ENCODE measurements at places on chromosomes 5 and 9. TPM values are rescaled to one million over a fixed set of nuclear protein-coding genes. Genes with fewer than 3 reads are reported as not detected.
A peak's percentile ranks its signal among the peaks of the same experiment; 100 is the strongest.

DNA sequence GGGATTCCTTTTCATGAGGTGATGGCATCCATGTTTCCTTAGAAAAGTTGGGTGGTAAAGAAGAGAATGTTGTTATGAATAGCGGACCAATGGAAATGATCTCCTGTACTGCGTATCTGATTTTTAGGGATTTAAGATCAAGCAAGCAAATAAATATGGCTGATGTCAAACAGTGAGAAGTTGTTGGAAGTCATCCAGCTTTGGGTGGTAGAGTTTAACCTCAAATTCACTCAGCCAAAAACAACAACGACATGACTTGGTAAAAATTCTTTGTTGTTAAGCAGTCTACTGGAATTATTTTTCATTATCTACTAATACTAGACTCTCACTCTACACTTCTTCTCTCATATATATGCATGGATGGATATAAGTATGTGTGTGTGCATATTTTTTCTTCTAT is 426.5 kb downstream of the CTNND2 start:
- no peak overlapping the region for H3K4me3 ChIP-seq
- no peaks in the 10 kb centered on the region for H3K27me3 ChIP-seq
- no peak for DNase-seq
- H3K36me3 ChIP-seq, result no peaks in the 10 kb centered on the region

- no peak overlapping the region for H3K27ac ChIP-seq
- no peaks in the 10 kb centered on the region for H3K27me3 ChIP-seq
- DNase-seq, result no peak
These were observed 42.5 kb upstream of the ZFR start for GRCh38 chr5:32487008-32487407.

Gene CDKN2B-AS1
- total RNA-seq, result 0.82 TPM

Gene MARVELD2
- total RNA-seq, result 41.2 TPM

- H3K27me3 ChIP-seq, result no peaks in the 10 kb centered on the region
- DNase-seq, result peak; percentile 97
- no peaks in the 10 kb centered on the region for H3K36me3 ChIP-seq
These were observed 36.8 kb upstream of the SSBP2 start for GRCh38 chr5:81787474-81788242.

- DNase-seq, result no peak
- no peaks in the 10 kb centered on the region for H3K27me3 ChIP-seq
- peaks cover 19% of the 10 kb centered on the region for H3K36me3 ChIP-seq
- H3K4me1 ChIP-seq, result peaks cover 7% of the 10 kb centered on the region
- H3K4me3 ChIP-seq, result no peak overlapping the region
These were observed 19.5 kb upstream of the TTC33 start for GRCh38 chr5:40775085-40775845.

Gene RNF180
- total RNA-seq, result 23.0 TPM

GRCh38 chr5:115424030-115424429 is 120.5 kb downstream of the FEM1C start:
- no peaks in the 10 kb centered on the region for H3K27me3 ChIP-seq
- H3K4me1 ChIP-seq, result no peaks in the 10 kb centered on the region
- DNase-seq, result no peak
- H3K27ac ChIP-seq, result no peak overlapping the region

GRCh38 chr5:154482528-154483449 is 4.8 kb upstream of the HAND1 start:
- DNase-seq, result no peak
- no peak overlapping the region for H3K4me3 ChIP-seq
- H3K27me3 ChIP-seq, result peaks cover 92% of the 10 kb centered on the region
- H3K27ac ChIP-seq, result no peak overlapping the region
- no peaks in the 10 kb centered on the region for H3K4me1 ChIP-seq

DNA sequence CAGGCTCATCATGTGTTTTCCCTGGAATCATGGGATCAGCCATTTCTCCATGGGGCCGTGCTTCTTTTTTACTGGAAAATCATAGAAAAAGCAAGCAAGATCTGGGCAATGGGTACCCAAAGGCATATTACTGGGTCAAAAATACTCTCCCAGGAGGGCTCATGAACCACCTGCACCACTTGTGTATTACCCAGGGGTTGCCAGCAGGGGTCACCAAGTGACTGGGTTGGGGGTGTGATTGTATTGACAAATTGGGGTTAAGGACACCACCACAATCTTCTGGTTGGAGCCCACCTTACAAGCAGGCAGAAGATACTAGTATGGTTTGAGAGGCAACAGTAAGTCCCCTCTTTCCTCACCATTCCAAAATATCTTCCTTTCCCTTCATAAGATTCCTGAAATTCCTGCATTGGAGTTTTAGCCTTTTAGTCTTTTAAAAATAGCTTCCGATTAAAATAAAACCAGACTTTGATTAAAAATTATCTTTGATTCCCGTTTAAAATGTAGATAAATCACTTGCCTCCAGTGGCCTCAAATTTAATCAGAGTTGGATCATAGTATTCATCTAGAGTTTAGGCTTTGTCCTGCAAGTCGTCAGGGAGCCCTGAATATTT is 603.3 kb downstream of the KIF4B start:
- H3K27ac ChIP-seq, result no peak overlapping the region
- H3K36me3 ChIP-seq, result no peaks in the 10 kb centered on the region

GRCh38 chr5:149383399-149383798 is 4.3 kb upstream of the IL17B start:
- H3K4me3 ChIP-seq, result no peak overlapping the region
- DNase-seq, result peak; percentile 85
- H3K27ac ChIP-seq, result peak overlapping the region; percentile 51
- H3K27me3 ChIP-seq, result no peaks in the 10 kb centered on the region

Gene IFNA13
- total RNA-seq, result not detected

DNA sequence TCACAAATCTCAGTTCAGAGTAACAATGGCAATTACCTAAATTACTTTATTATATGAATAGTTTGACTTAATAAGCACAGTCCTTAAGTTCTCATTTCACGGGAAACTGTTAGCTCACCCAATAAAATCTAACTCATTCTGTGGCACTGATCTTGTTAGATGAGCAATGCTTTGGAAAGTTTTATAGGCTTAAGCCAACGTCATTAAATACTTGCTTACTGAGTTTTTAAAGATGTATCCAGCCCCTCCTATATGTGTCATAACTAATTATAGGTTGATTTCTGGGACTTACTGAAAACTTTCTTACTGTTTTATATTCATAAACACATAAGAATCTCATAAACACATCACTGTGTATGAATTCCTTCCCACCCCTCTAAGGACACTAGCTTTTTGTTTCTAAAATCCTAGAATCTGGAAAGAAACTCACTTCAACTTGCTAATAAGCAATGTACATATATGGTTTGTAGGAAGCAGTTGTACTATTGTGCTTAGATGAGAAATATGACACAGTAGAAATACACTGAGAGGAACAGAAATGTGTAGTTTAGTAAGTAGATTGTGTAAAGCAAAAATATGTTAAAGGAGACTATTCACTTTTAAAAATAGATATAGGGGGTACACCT is 14.1 kb upstream of the MARCOL start:
- H3K36me3 ChIP-seq, result no peaks in the 10 kb centered on the region
- H3K4me3 ChIP-seq, result no peak overlapping the region
- no peaks in the 10 kb centered on the region for H3K27me3 ChIP-seq
- H3K27ac ChIP-seq, result no peak overlapping the region

Gene TNFSF8
- 5.0 TPM for total RNA-seq

Gene CNTLN
- 8.0 TPM for total RNA-seq

- H3K4me1 ChIP-seq, result no peaks in the 10 kb centered on the region
- H3K4me3 ChIP-seq, result peak overlapping the region; percentile 2
- DNase-seq, result no peak
- H3K27ac ChIP-seq, result no peak overlapping the region
These were observed 15.5 kb upstream of the FSD1L start for GRCh38 chr9:105432247-105432842.
